T-helper 2 cell (primary cell): ENCODE measurements at places on chromosomes 6 and 20.
A peak's percentile ranks its signal among the peaks of the same experiment; 100 is the strongest.

- no peak for DNase-seq
Observed at GRCh38 chr20:5949943-5950270, 426 bp downstream of the TRMT6 start.

- no peak for DNase-seq
Observed at GRCh38 chr6:144758602-144759001, 473.5 kb downstream of the UTRN start.

GRCh38 chr20:1721687-1722512 lies 64.3 kb upstream of the SIRPG start:
- no peak for DNase-seq

DNA sequence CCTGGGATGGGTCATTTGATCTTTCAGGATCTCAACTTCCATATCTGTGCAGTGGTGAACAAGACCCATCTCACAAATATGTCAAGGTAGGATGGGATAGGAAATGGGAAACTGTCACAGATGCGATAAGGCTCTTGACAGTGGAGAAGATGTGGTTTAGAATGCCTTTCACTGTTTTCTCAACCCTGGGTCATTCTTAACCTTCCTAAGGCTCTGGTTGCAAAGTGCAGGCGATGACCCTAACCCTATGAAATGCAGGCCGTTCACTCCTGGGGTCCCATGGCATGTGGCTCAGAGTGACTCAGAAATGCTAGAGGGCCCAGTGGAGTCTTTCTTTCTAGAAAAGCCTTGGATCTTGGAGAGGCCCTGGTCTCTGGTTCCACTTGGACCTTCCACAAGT lies 61.7 kb downstream of the FOXA2 start:
- no peak for DNase-seq

- no peak for DNase-seq
Observed at GRCh38 chr6:146881228-146882181, 282.7 kb downstream of the ADGB start.

DNA sequence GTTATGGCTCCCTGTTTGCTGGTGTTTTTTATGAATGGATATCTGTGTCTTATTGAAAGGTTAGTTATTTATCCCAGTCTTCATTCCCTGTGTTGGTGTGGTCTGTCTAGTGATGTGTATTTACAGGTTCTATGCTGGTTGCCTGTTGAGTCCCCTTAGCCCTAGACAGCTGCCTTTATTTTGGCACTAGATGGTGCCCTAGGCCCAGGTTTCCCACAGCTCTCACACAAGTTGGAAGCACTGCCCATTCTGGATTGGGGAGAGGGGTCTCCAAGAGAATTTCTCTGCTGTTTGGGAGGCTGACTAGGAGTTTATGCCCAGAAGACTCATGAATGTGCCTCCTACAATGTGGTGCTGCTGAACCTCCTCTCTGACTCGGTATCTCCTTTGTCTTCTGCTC lies 12.4 kb downstream of the GRM1 start:
- no peak for DNase-seq

DNA sequence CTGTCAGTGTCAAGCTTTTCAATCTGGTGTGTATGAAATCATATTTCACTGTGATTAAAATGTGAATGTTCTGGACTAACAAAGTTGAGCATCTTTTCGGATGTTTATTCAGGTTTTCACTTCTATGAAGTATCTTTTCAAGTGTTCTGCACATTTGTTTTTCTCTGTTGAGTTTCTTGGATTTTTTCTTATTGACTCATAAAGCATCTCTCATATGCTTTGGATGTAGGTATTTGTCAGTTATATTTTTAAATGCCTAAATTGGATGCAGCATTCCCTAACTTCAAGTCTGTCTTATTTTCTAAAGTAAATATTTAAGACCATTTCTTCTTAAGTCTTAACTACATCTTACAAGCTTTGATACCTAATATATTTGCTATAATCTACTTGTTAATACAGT lies 398.0 kb downstream of the PLCB1 start:
- DNase-seq: no peak

- no peak for DNase-seq
Observed at GRCh38 chr6:143559051-143559660, 47.6 kb upstream of the FUCA2 start.

DNA sequence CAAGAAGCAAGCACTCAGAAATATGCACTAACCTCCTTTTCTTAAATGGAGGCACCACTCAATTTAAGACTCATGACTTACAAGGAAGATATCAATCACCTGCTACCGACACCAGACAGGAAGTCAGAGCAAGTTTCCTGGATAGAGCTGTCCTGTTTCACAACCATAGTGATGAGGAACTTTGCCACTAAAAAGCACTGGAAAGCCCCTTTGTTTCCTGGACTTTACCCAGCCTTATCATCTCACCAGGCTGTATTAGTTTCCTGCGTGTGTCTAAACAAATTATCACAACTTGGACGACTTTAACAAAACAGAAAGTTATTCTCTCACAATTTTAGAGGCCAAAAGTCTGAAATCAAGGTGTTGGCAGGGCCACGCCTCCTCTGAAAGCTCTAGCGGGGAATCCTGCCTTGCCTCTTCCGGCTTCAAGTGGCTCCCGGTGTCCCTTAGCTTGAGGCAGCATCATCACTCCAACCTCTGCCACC lies 253.8 kb upstream of the STXBP5 start:
- DNase-seq: no peak

GRCh38 chr20:4329232-4329631 lies 313.9 kb upstream of the RNF24 start:
- no peak for DNase-seq

GRCh38 chr6:152981989-152982903 lies 595 bp downstream of the FBXO5 start:
- no peak for DNase-seq

DNA sequence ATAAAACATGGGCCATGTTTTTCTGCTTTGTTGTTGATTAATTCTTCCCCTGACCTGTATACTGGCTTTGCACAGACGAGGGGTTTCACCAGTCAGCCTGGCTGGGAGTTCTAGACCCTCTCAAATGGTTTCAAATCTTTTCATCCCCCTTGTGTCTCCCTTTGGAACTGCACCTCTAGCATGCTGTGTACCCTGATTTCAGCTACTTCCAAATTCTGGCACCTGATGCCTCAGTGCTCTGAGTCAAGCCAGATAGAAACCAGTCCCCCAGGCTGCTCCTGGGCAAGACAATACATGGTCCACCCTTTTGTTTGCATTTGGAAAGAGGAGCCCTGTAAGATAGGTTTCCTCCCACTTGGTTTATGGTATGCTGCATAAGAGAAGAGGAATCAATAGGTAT lies 290.2 kb downstream of the BTBD3 start:
- no peak for DNase-seq

GRCh38 chr20:35344354-35344837 lies 52.2 kb upstream of the FAM83C start:
- DNase-seq: no peak

DNA sequence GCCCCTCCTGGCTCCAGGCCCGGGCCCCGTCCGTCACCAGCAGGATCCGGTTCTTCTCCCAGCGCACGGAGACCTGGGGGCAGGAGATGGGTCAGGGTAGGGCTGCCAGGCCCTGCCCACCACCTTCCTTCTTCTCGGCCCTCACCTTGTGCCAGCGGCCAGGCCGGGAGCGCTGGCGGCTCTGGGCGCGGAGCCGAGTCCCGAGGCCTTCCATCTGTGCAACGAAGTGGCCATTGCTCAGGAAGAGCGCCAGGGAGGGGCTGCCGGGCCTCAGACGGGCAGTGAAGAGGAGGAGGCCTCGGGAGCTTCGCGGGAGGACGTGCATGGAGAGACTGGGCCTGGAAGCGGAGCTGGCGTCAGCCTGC lies 7.9 kb downstream of the ADRM1 start:
- DNase-seq: no peak

DNA sequence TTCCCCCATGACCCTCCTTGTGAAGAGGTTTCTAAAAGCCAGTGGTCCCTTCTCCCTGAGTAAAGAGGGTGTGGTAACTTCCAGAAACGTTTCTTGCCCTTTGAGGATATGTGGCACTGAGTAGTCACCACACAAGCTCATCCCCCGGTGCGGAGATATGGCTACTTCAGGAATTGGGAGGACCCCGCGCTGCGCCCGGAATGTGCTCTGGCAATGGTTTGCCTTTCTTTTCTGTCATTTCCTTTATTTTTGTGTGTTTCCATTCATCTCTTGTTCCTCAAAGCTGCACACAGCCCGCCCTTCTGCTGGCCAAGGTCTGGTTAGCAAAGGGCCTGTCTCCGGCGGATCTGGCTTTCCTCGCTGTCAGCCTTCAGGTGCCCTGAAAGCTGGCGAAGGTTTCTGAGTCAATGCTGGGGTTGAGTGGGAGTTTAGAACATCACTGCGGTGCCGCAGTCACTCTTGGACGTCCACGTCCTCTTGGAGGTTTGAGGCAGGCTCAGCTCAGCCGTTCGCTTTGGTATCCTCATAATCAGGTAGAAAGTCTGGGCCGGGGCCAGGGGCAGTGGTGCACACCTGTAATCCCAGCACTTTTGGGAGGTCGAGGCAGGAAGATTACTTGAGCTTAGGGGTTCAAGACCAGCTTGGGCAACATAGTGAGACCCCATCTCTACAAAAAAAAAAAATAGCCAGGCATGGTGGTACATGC lies 67.2 kb downstream of the TCP11 start:
- no peak for DNase-seq

DNA sequence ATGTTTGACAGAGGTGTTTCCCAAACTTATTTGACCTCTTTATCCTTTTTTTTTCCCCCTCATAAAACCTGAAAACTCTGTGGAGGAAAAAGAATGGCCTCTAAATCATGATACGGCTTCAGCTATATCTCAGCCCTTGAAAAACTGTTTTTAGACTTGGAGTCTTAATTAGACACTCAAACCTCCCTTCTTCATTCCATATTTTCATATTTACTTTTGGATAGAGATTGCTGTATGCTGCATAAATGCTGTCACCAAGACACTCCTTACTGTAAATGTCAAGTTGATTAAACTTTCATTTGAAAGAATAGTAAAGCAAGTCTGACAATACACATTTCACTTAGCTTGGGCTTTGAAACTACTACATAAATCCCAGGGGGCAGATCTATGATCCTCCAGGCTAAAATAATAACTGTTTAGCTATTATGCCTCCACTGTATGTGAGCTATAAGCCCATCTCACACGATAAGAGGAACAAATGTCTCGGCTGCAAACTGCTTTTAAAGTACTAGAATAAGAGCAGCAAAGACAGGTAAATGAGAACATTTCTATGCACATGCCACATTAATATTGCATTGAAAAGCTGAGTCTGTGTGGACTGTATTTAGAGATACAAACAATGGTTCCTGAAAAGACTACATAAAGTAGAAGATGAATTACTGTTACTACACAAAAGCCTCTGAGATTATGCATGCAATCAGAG lies 141.3 kb upstream of the HMGN3 start:
- no peak for DNase-seq

DNA sequence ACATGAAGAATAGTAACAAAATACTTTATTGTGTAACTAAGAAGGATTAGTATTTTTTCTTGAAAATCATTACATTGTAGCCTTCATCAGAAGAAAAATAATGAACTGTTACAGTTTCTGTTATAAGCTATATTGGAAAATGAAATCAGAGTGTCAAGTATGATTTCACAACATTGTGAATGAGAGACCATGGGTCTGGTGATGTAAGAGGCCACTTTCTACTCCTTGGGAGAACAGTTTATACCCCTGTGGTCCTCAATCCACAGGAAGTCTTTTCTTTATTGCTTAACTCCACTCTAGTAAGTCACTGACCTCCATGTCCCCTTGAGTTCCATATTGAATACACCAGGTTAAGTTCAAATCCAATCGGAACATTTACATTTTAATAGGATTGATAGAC lies 218.7 kb upstream of the FERMT1 start:
- no peak for DNase-seq

DNA sequence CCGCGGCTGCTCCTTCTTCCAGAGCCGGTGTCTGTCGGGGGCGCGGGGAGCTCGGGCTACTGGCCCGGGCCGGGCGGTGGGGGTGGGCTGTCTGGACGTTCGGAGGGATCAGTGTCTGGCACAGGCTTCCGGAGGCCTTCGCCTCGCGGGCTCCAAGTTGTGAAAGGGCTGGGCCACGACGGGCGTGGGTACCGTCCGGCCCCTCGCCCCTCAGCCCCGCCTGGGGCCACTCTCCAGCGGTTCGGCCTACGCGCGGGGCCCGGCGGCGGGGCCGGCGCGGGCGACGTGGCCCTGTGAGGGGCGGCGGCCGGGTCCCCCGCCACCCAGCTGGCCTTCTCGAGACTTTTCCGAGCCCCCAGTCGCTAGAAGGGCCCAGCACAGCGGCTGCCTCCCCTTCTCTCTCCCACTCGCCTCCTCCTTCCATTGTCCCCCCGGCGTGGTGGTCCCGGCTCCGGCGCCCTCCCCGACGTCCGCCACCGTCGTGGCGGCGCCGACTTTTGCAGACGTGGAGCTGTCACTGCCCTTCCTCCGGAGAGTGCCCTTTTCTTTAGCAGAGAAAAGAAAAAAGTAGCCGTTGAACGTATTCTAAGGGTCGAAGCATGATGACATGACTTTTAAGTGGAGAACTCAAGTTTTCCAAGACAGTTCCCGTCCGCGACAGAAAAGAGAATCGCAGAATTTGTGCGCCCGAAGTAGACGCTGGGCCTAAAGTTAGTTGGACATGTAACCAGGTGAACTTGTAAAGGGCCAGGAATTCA lies 571 bp downstream of the ITCH start:
- no peak for DNase-seq

DNA sequence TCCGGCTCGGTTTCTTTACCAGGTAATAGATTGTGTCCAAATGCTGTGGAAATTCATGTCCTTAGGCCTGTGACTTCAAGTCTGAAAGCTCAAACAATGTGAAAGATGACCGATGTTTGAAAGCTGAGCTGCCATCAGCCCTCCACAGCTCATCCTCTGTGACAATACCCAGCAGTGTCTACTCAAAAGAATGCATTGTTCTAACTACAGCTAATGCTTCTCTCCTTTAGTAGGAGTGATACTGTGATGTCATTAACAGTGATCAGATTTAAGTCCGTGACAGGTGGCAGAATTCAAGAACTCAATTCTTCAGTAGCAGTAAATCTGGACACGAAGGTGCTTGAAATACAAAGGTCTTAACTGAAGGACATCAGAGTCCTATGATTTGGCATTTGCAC lies 97.3 kb downstream of the RCAN2 start:
- DNase-seq: no peak

- no peak for DNase-seq
Observed at GRCh38 chr20:25083773-25084625, 2.1 kb upstream of the VSX1 start.

DNA sequence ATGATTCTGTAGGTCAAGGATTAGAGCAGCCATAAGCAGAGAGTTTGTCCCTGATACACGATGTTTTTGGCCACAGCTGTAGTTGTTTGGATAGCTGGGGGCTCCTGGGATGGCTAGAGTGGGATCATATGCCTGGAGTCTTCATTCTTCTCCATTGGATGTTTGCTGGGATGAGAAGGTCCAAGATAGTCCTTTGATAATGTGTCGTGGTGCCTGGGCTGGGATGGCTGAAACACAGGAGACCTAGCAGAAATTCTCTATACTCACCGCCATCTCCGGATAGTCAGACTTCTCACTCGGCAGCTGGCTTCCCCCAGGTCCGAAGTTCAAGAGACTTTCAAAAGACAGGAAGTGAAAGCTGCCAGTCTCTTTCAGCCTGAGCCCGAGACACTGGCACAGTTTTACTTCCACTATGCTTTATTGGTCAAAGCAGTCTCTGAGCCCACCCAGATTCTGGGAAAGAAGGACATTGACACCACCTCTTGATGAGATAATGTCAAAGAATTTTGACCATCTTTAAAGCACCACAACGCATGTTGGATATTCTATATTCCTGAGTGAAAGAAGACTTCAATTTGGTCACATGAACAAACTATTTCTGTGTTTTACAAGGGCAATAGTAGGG lies 16.0 kb downstream of the MARCKS start:
- peak; percentile 48 for DNase-seq

- DNase-seq: no peak
Observed at GRCh38 chr6:109001291-109001894, 93.3 kb downstream of the SESN1 start.

- no peak for DNase-seq
Observed at GRCh38 chr6:102114402-102114801, 720.9 kb downstream of the GRIK2 start.
